Left renal cortex interstitium (tissue), 4 donors: ENCODE measurements at places on chromosomes 6 and 20. TPM values are rescaled to one million over a fixed set of nuclear protein-coding genes. Genes with fewer than 3 reads are reported as not detected.

DNA sequence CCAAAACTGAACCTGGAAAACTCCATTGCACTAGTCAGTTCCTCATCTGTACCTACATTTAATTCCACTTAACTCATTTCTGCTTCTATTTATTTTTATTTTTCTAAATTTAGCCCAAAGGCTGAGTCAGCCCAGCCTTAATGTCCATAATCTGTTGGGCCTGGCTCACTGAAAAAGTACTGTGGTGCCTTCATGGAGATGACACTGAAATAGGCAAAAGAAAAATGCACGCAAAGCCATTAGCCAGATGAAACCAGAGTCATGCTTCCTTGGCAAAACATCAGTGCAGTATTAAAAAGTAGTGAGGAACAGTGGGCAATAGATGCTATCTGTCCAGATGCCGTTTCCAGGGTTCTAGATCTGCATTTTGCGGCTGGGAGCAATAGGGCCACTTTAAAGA, 14.7 kb upstream of the PLCB4 start:
- DNase-seq: no peak

- DNase-seq: no peak
Measured at GRCh38 chr20:39886650-39887190, 802.3 kb downstream of the MAFB start.

DNA sequence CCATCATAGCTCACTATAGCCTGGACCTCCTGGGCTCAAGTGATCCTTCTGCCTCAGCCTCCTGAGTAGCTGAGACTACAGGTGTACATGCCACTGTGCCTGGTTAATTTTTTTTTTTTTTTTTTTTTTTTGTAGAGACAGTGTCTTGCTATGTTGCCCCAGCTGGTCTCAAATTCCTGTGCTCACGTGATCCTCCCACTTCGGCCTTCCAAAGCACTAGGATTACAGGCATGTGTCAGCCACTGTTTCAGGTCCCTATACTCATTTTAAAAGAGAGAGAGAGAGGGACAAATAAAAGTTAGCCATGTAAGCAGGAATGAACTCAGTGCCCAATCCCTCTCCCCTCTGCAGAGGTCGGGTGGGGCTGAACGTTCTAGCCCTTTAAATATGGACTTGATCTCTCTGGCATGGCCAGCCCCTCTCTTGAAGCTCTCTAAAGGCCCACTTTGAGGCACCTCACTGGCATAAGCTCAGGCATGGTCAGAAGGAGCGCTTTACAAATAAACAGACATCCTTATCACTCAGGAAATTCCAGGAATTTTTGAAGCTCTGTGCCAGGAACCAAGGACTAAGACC, 9.0 kb upstream of the SERPINB1 start:
- no peak for DNase-seq

- DNase-seq: no peak
Measured at GRCh38 chr6:110342759-110343158, 15.4 kb downstream of the METTL24 start.

DNA sequence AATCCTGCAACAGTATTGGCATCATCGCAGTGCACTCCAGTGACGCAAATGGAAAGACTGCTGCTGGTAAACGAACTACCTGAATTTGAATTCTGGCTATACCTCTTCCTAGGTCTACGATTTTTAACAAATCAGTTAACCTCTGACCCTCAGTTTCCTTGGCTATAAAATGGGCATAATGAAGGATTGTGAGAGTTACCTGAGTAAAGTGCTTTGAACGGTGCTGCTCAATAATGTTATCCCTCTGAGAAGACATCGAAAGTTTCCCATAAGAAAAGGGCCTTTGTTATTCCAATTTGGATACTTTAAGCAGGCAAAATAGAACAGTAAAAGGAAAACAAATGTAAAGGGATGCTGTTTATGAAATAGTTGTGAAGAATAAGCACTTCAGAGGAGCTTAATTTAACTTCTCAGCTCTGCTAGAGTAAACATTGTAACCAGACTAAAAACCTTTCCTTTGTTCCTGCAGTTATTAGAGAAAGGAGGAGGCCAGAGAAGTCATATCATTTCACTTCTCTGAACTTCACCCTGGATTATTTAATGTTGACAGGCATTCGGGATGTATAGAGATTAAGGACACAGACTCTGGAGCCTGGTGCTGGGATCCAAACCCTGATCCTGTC, 5.8 kb downstream of the SGK1 start:
- DNase-seq: no peak

The B3GALT4 gene
- 4.9 TPM for polyA plus RNA-seq

The RBBP8NL gene
- 1.6 TPM for polyA plus RNA-seq

The EDEM2 gene
- polyA plus RNA-seq: 16.8 TPM
